ENCODE measurements at places on chromosomes 16 and 17.
A peak's percentile ranks its signal among the peaks of the same experiment; 100 is the strongest.

DNA sequence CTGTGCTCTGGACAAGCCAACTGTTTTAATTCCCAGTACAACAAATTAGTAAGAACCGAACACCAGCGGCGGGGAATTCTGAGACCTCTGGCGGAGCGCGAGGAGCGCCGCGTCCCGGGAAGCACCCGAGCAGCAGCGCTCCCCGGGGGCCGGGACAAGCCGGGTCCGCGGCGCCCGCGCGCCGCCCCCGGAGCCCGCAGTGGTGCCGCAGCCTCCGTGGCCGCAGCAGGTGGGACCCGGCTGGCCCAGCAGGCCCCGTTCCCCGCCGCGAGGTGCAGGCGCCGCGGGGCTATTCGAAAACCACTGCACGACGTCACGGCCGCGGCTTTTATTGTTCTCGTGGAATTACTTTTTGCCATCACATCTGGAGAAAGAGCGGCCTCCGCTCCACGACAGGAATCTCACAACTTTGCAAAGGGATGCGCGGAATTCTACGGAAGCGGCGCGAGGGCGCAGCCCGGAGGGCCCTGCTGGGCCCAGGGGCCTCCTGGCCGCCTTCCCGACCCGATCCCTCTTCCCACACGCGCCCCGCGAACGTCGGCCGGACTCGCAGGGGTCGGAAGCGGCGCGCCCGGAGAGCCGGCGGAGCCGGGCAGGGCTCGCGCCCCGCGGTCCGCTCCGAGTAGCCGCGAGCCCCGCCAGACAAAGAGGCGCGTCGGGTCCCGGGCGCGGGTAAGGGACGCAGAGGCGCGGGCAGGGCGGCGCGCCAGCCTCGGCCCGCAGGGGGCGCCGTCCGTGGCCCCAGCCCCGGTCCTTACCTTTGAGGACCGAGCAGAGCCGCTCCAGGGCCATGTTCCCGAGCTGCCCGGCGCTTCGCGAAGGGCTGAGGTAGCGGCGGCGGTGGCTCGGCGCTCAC, 696 bp downstream of the NETO2 start:
- DNase-seq: peak; percentile 63

- DNase-seq: no peak
Observed at GRCh38 chr17:65473985-65474384, 87.5 kb downstream of the AXIN2 start.

GRCh38 chr17:7224661-7225111, 4.9 kb downstream of the ACADVL start:
- DNase-seq: no peak

DNA sequence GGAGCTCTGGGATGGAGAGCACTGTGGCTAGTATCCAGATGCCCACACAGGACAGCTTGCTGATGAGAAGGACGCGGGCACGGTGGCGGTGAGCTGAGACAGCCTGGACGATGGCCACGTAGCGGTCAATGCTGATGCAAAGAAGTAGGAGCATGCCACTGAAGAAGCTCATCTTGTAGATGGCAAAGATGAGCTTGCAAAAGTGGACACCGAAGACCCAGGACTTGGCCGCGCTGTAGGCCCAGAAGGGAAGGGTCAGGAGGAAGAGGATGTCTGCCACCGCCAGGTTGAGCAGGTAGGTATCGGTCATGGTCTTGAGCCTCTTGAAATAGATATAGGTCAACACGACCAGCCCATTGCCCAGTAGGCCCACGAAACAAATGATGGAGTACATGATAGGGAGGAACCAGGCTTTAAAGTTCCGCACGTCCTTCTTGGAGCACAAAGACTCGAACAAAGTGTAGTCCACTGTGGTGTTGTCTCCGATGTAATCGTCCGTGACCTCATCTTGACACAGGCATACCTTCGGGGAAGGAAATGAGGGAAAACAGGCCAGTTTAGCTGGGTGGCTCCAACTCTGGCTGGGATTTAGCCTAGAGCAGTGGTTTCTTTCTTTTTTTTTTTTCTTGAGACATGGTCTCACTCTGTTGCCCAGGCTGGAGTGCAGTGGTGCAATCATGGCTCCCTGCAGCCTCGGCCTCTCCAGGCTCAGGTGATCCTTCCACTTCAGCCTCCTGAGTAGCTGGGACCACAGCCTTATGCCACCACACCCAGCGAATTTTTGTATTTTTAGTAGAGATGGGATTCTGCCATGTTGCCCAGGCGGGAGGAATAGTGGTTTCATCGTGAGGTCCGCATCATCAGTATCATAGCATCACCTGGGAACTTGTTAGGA, 9.7 kb downstream of the CCR7 start:
- DNase-seq: no peak

DNA sequence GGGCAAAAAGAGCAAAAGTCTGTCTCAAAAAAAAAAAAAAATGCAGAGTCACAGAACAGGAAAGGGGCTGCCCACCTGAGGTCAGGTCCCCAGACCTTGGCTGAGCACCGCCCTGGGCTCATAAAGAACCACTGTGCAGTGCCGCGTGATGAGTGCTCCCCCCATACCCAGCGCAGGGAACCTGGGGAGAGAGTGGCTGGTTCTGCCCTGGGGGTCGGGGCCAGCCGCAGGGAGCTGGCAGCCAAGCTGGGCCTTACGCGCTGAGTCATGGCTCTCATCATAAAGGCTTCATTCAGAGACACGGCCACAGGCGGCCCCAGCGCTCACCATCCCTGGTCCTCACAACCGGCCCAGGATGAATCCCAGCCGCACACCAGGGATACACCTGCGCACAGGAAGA, 80.7 kb downstream of the RAB11FIP4 start:
- no peak for DNase-seq

GRCh38 chr17:1956134-1956533, 69.0 kb downstream of the RTN4RL1 start:
- no peak for DNase-seq

DNA sequence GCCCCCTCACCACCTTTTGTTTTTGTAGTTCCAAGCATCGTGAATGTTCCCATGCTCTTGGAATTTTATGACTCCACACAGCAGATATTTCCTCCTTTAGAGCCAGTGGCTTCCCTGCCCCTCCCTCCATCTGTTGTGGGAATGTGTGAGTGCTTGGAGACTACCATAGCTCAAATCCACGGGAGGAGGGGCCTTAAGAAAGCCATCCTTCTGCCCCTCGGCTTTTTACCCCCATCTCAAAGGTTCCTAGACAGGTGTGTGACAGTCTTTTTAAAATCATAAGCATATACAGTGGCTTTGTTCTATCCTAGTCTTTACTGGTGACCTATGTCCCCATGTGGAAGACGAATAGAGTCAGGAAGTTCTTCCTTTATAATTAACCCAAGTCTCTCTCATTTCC, 47.2 kb downstream of the YPEL2 start:
- DNase-seq: no peak

- DNase-seq: peak; percentile 4
Observed at GRCh38 chr16:19223235-19224170, 55.5 kb downstream of the SYT17 start.

- peak; percentile 70 for DNase-seq
Observed at GRCh38 chr16:324451-325334, 27.8 kb downstream of the AXIN1 start.

- no peak for DNase-seq
Observed at GRCh38 chr17:74324521-74324920, 1.5 kb upstream of the KIF19 start.

- no peak for DNase-seq
Observed at GRCh38 chr16:12168074-12169000, 191.8 kb downstream of the SNX29 start.

GRCh38 chr17:36495076-36495578, 8.6 kb downstream of the ZNHIT3 start:
- no peak for DNase-seq

DNA sequence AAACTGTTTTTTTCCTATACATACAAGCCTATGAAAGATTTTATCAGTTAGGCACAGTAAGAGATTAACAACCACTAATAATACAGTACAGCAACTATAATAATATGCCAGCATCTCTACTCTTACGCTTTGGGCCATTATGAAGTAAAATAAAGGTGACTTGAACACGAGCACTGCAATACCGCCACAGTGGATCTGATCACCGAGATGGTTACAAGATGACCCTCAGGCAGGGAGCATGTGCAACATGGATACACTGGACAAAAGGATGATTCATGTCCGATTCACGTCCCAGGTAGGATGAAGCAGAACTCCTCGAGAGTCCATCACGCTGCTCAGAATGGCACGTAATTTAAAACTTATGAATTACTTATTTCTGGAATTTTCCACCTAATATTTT, 10.5 kb downstream of the PELP1 start:
- DNase-seq: no peak

DNA sequence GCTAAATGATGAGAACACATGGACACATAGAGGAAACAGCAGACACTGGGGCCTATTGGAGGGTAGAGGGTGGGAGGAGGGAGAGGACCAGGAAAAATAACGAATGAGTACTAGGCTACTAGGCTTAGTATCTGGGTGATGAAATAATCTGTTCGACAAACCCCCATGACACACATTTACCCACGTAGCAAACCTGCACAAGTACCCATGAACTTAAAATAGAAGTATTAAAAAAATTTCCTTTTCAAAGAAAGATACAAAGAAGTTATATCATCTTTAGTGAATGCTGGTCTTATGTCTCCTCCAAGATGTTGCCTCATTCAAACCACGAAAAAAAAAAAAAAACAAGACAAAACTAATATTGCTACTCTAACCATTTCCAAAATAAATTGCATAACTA, 31.7 kb downstream of the MBTD1 start:
- no peak for DNase-seq

DNA sequence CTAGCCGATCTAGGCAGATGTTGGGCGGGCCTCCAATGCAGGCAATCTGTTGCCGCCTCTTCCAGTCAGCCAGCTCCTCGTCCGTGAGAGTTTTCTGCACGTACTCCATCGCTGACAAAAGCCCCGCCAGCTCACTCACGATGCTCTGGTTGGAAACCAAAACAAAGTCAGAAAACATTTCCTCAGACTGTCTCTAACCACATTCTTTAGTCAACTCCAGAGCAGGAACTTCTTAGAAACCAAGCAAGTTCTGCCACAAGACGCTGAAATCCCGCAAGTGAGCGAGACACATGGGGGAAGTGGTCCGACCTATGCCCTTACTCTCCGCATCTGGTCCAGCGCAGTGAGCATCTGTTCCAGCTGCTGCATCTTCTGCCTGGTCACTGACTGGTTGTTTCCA, 49.1 kb downstream of the STAT5A start:
- DNase-seq: peak; percentile 88

DNA sequence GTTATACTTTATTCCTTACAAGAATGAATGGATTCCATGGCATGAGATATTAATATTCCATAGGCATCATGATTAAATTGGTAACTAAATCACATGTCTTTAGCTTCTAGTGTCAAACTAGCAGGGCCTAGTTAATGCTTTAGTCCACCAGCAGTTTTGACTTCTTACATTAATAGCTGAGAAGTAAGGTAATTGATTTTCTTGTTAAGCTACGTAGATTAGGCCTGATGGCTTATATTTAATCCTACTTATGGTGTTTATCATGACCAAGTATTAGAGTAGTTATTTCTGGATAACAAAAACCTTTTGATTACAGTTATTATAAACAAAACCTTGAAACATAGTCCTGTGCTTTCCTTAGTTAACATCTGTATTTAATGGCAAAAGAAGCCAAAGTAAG, 184.5 kb downstream of the TANC2 start:
- no peak for DNase-seq

DNA sequence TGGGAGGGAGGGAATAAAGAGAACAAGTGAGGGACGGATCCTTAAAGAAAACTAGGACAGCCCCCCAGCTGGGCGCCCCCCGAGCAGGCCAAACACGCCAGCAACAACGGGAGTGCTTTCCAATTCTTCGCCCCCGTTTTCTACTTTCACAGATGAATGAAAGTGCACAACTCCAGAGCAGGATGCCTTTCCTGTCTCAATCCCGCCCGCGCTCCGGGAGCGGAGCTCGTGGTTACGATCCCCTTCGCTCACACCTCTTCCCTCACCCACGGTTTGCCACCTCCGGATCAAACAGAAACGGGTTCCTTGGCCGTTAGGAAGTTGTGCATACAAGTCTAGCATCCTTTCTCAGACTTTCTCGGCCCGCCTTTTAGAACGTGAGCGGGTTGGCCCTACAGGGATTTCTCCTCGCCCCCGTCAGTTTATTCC, 680 bp downstream of the SKA2 start:
- DNase-seq: peak; percentile 18

- peak; percentile 61 for DNase-seq
Observed at GRCh38 chr17:65750631-65751115, 189.2 kb upstream of the AXIN2 start.

DNA sequence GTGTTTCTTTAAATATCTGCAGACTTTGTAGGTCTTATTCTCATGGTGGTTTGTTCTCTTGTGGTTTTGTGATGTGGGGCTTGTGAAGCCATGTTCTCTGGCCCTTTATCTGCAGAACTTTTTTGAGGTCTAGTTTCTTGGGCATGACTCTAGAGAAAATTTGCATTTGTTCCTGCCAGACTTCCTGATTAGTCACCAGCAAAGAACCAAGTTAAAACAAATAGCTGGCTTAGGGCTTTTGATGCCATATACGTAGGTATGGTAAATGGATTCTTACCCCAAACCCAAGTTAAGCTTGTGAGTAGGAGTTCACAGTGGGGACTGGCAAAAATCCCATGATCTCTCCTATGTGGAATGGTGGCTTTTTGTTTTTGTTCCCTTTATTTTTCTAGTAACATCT, 68.7 kb upstream of the IRX3 start:
- no peak for DNase-seq
